ENCODE measurements at places on chromosomes 7 and 10. TPM values are rescaled to one million over a fixed set of nuclear protein-coding genes. Genes with fewer than 3 reads are reported as not detected.

DNA sequence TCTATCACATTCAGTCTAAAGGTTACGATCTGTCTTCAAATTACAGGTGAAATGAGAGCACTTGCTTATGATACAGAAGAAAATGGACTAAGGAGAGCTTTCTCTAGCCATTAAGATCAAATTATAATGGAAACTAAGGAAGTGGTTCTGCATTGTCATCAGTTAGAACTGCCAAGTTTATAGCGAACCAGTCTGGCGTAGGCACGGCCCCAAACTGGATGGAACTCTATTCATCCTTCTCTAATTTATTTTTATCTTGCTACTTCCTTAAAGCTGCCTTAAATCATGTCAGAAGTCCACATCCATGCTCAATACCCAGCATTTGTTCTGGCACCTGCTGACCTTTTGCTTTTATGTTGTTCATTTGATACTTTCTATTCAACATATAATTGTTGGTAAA lies 63.7 kb upstream of the APBB1IP start:
- no peak for DNase-seq

GRCh38 chr10:61248013-61248412 lies 205.2 kb downstream of the TMEM26 start:
- no peak for DNase-seq

- DNase-seq = no peak
Observed at GRCh38 chr7:35792472-35792871, 8.4 kb upstream of the SEPTIN7 start.

DNA sequence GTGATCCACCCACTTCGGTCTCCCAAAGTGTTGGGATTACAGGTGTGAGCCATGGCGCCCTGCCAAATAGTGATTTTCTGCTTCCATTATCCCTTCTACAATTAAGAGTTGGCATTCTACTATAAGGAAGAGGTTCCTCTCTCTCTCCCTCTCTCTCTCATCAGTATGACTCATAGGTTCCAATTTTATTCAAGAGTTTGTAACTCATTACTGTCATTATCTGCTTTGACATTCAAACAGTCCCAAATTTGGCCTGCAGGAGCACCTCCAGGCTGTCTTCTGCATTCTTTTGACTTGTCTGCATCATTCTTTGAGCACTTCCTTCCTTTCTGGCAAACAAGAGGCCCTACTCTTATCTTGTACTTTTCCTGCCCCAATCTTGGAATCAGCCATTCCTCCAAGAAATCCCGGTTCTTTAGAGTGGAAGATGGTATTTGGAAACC lies 33.2 kb upstream of the CALU start:
- no peak for DNase-seq

GRCh38 chr7:96144260-96144526 lies 177.7 kb downstream of the SLC25A13 start:
- no peak for DNase-seq

GRCh38 chr7:160958-161725 lies 31.2 kb upstream of the FAM20C start:
- DNase-seq = no peak

DNA sequence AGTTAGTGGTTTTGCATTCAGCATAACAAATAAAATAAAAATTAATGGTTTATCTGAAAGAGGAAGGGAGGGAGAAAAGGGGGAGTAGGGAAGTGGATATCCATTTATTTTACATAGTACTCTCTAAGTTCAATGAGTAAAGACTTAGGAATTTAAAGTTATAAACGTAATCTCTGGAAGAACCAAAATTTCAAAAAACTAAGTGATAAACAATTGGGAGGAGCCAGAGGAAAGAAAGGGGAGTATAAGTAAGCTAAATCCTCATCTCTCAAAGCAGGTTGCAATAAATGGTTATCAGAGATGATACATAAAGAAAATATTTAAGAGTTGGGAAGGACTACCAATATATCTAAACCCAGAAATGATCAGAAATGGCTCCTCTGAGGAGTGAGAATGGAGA lies 46.4 kb downstream of the ANK3 start:
- DNase-seq = no peak

DNA sequence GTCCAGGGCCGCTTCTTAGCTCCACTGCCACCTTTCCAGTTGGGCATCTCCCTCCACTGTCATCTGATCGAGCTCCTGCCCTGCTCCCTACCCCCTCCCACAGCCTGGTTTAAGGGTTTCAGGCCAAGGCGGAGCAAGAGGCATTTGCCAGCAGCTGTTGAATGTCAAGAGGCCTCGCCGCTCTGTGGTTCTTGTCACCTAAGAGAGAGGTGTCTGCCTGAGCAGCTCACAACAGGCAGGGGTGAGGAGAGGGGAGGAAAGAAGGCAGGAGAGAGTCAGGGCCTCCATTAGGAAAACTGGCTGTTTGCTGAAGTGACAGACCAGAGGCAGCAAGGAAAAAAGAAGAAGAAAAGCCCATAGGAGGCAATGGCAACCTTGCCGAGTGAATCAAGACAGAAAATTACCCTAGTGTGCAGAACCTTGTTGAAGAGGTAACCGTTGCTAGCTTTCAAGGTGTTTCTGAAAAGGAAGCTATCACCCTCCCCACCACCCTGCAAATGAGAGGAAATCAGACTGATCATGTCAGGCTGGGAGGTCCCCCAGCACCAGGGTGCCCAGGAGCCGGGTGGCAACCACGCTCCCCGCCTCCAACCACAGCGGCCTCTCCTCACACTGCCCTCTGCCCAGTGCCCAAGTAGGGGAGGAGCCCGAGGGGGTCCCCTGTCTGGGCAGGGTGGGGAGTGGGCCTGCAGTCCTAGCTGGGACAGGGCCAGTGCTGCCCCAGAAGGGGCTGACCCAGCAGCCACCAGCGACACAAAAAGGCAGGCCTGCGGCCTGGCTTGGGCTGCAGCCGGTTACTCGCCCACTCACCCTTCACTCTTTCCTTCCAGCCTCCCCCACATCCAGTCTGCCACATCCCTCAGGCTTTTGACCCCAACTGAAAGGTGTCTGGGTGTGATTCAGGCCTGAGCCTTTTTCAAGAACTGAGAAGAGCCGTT lies 7.1 kb downstream of the GATA3 start:
- peak; percentile 88 for DNase-seq

- no peak for DNase-seq
Observed at GRCh38 chr7:33832271-33832721, 73.0 kb upstream of the BMPER start.

- no peak for DNase-seq
Observed at GRCh38 chr10:17921378-17921777, 30.3 kb upstream of the SLC39A12 start.

- DNase-seq = no peak
Observed at GRCh38 chr10:36423821-36424248, 701.6 kb upstream of the ANKRD30A start.

DNA sequence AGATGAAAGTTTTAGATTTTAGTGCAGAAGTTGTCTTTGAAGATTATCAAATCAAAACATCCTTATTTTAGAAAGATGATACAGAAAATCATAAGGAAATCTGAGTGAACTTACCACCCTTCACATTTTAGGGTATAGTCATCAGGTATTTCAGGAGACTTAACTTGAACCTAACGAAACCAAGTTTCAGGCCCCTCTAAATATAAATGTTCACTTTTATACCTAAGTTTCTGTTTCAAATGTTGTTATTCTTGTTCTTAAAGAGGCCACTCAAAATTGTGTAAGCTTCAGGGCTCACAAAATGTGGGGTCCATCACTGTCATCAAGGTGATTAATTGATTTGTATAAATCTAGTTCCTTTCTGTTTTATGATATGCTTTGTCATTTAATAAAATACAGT lies 216.2 kb downstream of the KIAA1217 start:
- no peak for DNase-seq

DNA sequence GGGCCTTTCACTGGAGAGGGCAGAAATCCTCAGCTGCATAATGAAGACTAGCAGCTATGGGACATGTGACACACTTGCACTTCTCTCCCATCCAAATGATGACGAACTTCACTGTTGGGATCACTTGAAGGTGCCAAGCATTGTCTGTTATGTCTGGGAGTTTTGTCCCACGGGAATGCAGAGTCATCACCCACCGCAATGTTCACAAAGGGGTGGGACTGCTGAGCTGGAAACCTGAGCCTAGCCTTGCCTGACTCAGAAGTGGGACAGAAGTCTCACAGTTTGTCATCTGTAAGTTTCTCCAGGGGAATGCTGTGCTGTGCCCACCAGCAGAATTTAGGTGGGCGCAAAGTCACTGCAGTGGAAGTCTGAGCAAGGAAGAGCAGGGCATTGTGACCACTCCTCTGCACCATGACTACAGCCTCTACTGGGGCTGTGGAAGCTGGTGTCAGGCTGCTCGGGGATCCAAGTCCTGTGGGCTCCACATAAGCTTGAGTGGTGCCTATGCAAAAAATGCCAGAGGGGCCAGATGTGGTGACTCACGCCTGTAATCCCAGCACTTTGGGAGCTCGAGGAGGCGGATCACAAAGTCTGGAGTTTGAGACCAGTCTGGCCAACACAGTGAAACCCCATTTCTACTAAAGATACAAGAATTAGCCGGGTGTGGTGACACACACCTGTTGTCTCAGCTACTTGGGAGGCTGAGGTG lies 472.0 kb upstream of the CNTNAP2 start:
- DNase-seq = no peak

GRCh38 chr10:92550924-92551323 lies 23.0 kb downstream of the IDE start:
- DNase-seq = no peak

DNA sequence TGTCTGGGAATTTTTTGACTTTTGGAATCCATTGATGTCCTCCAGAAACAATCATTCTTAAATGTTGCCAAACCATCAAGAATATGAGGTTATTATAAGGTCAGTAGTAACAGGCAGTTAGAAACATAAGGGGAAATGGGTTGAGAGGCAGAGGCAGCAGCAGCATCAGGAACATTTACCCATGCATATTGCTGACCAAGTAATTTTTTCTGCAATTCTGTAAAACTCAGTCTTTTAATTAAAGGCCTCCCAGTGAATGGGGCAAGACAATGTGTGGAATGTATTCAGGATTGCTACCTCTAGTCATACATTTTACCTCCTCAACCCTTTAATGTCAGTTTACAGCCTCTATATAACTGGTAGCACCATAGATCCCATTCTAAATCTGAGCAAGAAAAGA lies 66.5 kb upstream of the SKAP2 start:
- no peak for DNase-seq

GRCh38 chr7:149669121-149669818 lies 104.1 kb downstream of the ZNF467 start:
- DNase-seq = no peak

DNA sequence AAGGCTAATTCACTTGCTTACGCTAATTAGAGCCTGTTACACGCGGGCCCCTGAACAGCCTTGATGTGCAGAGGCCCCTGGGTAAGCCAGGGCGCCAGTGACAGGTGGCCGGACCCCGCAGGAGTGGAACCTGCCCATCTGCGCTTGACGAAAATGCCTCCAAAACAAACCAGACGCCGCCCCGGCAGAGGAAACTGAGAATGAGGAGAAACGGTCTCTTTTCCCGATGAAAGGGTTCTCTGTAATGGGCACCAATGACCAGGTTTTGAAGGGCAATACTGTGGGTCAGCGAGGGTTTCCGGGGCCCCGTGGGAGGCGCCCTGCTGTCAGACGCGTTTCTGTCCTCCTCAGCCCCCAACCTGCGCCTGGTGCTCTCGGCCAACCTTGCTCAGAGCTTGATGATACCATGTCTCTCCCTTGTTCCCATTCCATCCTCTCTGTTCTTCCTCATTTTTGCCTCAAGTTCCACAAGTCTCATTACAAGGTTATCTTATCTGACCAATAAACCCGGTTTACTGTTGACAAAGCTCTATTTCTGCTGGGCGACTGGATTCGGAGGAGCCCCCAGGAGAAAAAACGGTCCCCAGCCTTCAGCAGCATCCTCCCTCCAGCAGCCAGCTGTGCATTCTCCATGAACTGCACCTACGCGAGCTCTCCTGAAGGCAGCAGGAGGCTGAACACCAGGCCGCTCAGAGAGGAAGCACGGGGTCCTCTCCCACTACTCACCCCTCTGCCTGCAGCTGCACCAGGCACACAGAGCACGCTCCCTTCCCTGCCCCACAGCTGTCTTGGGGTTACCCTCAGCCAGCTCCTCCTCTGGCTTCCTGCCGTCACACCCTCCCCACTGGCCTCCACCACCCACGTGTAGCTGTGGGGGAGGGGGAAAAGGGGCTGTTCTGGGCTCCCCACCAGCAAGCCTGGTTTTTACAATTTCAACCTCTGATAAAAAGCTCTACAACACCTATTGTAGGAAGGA lies 202.0 kb downstream of the MAD1L1 start:
- peak; percentile 65 for DNase-seq

- DNase-seq = peak; percentile 55
Observed at GRCh38 chr7:8436965-8437364, 3.6 kb downstream of the NXPH1 start.

DNA sequence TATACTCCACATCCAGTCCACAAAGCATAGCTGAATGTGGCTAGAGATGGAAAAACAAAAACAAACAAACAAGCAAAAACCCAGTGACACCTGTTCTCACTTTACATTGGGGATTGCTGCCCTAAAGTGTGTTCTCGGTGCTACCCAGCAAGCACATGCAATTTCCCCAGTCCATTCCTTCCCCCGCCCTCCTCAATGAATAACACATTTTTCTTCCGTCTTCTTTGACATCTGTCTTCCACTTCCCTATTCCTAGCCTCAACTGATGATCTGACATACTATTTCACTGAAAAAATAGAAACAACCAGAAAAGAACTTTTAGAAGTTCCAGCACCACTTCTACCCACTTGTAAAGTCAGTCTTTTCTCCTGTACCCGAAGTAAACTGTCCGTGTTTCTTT lies 147.1 kb downstream of the MALRD1 start:
- DNase-seq = no peak

The ALKBH4 gene
- total RNA-seq = 7.4 TPM

The FFAR4 gene
- not detected for total RNA-seq

The MEIG1 gene
- not detected for total RNA-seq

The MMD2 gene
- not detected for total RNA-seq

The ADCY1 gene
- total RNA-seq = not detected

The MYL7 gene
- total RNA-seq = not detected

The UCMA gene
- not detected for total RNA-seq

The CRYGN gene
- 0.39 TPM for total RNA-seq

The MRC1 gene
- 0.37 TPM for total RNA-seq
